ENCODE measurements at places on chromosomes 6 and 20.

DNA sequence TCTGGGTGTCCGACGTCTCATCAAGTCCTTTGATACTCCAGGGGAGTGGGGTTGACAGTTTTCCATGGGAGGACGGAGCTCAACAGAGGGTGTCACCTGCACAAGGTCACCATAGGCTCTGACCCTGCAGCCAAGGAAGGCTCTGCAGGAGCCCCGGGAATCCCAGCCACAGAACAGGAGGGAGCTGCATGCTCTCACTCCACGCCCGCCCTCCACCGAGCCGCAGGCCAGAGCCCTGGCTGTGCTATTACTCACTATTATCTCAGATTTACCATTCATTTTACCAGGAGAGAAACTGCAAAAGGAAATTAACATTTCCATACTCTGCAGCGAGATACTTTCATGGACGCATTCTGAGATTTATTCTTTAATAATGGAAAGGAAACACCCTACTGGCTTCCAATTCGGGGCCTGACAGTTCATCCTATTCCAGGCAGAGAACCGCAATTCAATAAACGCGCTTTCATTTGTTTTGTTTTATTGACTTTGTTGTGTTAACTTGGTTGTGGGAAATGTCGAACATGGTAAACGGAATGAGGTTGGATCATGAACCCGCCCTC lies 18.3 kb upstream of the NTSR1 start:
- DNase-seq = no peak

- no peak for DNase-seq
Observed at GRCh38 chr20:49515586-49515985, 33.1 kb upstream of the KCNB1 start.

DNA sequence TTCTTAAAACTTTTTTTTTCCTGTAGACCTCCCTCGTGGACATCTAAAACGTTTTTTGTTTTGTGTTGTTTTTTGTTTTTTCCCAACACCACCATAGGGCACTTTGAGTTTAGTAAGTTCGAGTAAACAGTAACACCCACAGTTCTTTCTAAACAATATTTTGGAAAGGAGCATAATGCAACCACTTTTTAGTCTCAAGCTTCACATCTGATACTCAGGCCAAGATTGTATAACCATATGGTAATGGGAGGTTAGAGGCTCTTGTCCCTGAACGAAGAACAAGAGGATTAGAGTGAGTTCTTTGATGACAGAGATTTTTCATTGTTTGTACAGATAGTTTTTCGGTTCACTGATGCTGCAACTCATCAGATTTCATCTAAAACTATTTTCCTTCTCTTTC lies 144.6 kb downstream of the MTHFD1L start:
- DNase-seq = no peak

GRCh38 chr6:63418741-63419140 lies 99.0 kb upstream of the LGSN start:
- no peak for DNase-seq

- peak; percentile 82 for DNase-seq
Observed at GRCh38 chr6:155248008-155249001, 15.5 kb upstream of the CLDN20 start.

DNA sequence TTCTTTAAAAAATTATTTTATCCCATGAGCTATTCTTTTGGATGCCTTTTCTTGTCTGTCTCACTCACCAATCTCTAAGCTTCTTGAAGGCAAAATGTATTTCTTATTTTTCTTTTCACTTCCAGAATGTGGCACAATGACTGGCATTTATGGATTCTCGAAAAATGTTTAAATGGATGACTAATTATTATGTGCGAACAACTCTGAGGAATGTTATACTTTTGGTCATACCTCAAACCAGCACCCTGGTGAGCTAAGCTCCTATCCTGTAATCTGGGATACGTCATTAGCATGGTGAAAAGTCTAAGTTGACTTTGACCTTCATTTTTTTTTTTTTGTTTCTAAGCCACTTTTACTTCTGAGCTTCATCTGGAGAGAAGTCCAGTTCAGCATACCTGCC lies 214.0 kb upstream of the CEP162 start:
- no peak for DNase-seq

DNA sequence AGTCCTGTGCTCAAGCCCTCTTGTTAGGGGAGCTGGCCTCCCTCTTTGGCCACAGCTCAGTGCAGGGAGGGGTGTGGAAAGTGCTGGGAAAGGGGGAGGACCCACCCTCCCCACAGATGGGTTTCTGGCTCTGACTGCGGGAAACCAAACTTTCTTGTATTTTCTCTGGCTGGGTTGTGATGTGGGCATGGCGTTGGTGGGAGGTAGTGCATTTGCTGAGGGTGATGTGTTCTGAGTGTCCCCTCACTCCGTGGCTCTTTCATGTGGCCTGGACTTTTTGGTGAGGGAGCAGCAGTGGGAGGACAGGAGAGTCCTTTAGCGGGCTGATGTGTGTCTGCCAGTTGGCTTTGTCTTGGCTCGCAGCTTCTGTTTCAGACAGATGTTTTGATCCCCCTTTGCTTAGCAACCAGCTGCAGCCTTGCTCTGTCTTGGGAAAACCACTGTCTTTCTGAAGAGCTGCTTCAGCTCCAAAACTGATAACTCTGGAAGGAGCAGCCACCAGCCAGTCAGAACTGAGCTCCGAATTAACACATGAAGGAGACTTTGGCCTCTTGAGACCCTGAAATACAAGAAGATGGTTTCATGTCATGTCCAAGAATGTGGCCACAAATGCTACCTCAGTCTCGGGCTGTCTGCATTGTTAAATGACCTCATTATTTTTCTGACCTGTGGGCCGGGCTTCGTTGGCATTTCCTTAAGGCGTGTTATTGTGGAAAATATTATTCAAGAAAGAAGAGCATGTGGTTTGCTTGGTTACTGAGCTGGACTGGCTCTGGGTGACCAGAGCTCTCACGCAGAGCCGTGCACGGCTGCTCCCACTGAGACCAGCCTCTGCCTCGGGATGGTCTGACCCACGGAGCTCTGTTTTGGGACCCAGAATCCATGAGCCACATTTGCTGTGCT lies 21.5 kb downstream of the SYNJ2 start:
- peak; percentile 89 for DNase-seq

GRCh38 chr6:152094992-152095592 lies 287.6 kb downstream of the ESR1 start:
- DNase-seq = peak; percentile 93

Data from AG20443 (cell line).